ENCODE measurements at places on chromosomes 5 and 9.

DNA sequence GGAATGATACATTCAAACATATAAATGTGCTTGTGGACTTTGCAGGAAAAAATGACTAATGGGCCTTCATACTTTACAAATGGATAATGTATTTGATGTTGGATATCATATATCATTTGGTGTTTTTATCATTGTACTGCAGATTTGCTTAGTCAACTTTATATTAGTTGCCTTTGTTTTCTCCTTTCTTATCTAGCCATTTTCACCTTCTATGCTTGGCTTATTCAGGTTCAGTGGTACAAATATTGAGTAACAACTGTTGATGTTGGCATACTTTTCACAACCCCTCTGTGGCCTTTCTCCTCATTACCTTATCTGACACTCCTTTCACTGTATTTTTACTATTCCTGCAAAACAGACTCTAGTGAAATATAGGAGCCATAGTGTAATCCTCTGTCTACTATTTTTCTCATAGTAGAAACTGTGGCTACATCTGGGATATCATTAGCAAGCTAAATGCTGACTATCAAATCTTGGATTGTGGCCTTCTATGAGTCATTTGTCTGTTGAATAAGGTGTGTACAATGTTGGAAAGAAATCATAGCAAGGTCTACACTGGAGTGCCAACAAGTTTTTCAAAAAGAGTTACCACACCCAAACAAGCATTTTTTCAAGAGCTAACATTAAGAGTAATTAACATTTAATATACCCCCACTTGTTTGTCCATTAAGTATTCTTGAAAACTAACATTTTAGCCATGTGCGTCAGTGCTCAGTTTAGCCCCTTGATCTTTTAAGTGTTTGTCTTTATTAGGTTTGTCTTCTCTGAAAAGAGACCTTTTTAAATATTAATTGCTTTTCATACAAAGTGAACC, 330.1 kb downstream of the ADGRV1 start:
- DNase-seq = no peak

DNA sequence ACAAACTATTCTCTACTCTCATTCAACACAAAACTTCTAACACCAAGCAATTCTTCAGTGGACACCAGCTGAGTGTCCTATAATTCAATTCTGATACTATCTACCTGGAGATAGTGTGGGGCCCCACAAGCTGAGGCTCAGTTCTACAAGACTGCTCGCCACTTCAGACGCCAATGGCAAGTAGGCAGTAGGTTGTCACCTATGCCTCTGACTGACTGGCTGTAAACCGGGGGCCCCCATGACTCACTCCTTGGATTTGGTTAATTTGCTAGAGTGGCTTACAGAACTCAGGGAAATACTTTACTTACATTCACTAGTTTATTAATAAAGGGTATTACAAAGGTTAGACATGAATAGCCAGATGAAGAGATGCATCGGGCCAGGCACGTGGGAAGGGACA, 21.5 kb downstream of the INIP start:
- DNase-seq = no peak

DNA sequence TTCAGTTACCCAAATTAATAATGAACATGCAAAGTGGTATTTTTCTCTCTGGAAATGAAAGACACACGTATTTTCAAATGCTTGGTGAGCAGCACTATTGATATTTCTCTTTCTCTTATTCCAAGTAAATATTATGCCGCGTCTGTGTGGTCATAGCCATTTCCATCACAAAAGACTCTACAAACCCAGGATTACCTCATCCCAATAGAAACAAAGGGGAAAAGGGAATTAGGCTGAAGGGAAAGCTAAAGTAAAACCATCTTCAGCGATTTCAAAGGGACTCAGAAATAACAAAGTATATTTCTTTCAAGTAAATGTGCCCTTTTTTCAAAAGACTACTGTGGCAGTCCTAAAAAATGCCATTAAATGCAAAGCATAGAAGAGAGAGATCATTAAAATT, 62.0 kb upstream of the FST start:
- no peak for DNase-seq

DNA sequence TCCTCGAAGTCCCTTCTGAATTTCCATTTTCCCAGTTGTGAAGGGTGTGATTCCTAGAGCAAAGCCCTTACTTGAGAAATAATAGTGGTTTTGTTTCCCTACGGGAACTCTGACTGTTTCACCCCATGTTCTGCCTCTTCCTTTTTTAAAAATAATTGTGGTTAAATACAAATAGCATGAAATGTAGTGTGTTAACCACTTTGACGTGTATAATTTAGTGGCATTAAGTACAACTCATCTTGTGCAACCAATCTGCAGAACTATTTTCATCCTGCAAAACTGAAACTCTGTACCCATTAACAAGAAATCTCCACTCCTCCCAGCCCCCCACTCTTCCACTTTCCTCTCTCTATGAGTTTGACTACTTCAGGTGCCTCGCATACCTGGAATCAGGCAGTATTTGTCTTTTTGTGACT, 35.6 kb upstream of the HAND1 start:
- no peak for DNase-seq

- no peak for DNase-seq
Observed at GRCh38 chr5:173056783-173057061, 570 bp downstream of the CREBRF start.

Data from posterior cingulate gyrus (tissue), 11 donors.